Activated CD8-positive, alpha-beta memory T cell treated with anti-CD3 and anti-CD28 coated beads, Interleukin-2, amount 10 ng/mL, durations not matched to agents 7 days and 5 days (primary cell): ENCODE measurements at places on chromosomes 16 and 17.
A peak's percentile ranks its signal among the peaks of the same experiment; 100 is the strongest.

GRCh38 chr17:60678118-60678444, 430 bp downstream of the BCAS3 start:
- DNase-seq: no peak

DNA sequence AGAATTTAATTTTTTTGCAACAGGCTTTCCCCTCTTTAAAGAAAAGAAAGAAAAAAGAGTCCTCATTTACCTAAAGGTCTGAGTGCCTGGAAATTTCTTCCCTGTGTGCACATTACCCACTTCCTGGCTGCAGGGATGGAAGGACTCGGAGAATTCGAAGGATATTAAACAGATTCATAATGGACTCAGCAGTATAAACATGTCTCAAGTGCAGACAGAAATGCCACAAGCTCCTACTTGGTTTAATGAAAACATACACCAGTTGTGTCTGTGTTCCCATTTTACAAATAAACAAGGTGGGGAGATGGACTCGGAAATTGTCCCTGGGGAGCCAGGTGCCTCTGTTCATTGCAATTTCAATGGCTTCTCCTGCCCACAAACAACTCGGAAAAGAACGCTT, 47.2 kb downstream of the MEOX1 start:
- DNase-seq: no peak

GRCh38 chr16:57759541-57760356, 24.2 kb downstream of the KATNB1 start:
- no peak for DNase-seq

DNA sequence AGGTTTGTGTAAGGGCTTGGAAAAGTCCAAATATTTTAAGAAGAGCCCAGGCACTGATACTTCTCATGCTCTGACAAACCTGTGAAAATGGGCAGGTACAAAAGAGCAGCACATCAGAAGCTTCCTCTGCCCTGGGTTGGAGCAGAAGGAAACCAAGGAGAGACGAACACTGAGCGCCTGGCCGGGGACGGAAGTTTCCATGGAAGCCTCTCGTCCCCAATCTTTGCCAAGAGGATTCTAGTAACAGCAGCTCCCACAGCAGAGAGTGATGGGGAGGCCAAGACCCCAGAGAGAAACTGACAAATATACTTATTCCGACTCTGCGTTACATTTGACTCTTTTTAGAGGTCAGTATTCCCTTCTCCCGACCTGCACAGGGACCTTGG, 268.5 kb downstream of the C16orf95 start:
- DNase-seq: no peak

DNA sequence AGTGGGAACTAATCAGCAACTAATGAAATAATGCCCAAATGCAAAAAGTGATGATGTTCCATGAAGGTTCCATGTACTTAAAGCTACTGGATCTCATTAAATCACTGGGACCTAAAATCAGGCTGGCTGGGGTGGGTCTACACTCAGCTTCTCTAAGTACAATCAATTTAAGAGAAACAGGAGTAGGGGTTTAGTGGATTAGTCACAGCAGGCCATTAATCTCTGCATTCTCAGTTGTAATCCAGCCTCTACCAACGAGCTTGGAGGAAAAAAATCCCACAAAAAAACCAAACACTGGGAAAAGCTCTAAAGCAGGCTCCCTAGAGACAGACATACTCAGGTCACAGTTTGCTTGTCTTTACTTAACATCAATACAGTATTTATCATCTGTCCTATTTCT, 15.0 kb downstream of the CA10 start:
- no peak for DNase-seq

- no peak for DNase-seq
These were observed 6.0 kb downstream of the IL34 start for GRCh38 chr16:70652322-70652721.

GRCh38 chr17:36493956-36494355, 7.5 kb downstream of the ZNHIT3 start:
- no peak for DNase-seq

GRCh38 chr17:58263773-58264172, 17.0 kb downstream of the MPO start:
- peak; percentile 27 for DNase-seq

DNA sequence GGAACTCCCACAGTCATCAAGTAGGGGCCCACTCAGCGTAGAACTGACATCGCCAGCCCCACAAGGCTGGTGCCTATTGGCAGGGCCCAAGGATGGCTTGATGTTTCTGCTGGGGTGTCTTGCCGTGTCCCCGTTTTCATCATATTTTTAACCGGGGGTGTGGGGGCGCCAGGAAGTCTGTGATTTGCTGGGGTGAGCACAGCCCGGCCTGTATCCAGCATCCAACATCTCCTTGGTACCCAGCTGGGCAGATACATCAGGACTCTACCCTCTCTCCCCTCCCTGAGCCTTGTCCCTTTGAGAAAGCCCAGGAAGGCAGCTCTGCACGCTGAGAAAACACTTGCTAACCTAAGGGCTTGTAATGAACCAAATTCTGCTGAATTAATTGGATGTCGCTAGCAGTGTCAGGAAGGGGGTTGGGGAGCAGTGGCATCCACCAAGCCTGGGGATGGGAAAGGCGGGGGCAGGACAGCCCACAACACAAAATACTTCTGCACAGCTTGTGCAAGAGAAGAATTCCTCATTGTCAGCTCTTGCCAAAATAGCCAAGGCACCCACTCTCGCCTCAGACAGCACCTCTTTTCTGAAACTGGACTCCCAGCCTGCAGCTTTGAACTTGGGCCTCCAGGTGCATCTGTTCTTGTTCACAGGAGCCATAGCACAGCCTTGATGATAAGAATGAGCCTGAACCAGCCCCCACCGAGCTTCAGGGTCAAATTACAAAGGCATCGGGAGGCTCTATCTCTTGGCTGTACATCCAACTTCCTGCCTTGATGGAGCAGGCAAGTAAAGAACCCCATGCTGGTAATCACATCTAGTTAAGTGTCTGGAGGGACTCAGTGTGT, 63.7 kb upstream of the LYRM9 start:
- DNase-seq: no peak

DNA sequence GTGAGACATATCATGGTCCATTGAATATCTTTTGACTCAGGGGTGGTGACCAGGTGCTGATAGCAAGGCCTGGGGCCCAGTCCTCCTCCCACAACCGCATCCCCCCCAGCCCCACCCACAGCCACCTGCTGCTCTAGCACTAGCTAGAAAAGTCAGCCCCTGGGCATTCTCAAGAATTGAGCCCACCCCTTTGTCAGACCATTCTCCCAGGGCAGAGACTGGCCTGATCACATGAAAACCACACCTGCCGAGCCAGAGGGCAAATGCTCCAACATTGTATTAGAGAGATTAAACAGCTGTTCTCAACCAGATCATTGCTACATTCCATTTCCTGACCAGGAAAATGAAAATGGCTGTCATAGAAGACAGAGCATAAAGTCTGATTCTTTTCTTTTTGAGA, 62.4 kb downstream of the RAB11FIP4 start:
- no peak for DNase-seq

DNA sequence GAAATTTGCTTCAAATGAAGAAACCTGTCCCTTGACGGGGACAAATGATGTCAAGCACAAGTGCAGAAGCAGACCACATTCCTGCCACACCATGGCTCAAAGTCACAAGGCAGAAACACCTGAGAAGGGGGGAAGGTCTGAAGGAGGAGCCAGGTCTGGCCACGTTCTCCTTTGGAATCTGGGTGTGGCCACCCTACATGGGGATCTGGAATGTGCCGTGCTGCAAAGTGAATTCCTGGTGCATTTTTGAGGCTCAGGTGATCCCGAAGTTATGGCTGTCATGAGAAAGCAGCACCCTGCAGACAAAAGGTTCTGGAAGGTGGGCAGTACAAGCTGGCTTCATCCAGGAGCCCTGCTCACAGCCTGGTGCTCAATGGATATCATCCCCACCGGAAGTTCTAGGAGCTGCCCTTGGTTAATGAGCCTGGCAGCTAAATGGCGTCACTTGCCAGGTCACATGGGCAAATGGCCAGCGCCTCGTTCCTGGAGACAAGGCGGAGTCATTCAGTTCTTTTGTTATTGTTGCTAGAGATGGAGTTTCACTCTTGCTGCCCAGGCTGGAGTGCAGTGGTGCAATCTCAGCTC, 20.1 kb upstream of the ADCY9 start:
- no peak for DNase-seq

- peak; percentile 67 for DNase-seq
These were observed 15.1 kb downstream of the GSDMB start for GRCh38 chr17:39903158-39903884.

- DNase-seq: no peak
These were observed 92.7 kb downstream of the ABCC1 start for GRCh38 chr16:16042076-16042475.

DNA sequence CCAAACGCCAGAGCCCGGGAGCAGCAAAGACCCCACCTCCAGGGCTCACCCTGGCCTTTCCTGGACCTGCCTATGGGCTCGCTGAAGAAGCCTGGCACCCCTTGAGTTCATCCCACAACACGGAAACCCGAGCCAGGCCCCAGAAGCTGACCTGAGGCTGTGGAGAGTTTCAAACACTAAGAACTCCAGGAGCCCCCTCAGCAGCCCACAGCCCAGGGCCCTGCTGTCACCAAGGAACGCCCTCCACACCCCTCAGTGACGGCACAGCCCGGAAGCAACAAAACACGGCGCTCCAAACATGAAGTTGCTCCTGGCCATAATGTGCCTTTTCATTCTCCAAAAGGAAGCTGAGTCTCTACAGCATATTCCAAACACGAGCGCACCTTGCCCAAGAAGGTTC, 9.2 kb downstream of the SLC38A10 start:
- no peak for DNase-seq

DNA sequence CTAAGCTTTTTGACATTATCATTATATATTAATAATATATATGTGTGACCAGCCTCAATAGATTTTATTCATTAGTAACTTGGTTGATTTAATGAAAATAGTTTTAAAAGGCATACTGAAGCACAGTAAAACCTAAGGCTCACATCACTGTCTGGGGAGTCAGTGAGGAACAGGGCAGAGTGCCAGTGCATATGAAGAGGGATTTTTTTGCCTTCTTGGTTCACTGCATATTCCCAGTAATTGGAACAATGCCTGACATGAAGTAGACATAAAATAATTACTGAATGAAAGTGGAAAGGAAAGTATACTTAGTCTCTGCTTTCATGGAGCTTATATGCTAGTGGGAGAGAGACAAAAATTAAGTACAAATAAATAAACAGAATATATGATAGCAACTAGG, 81.1 kb downstream of the FTO start:
- DNase-seq: no peak

GRCh38 chr16:89523680-89524344, 15.6 kb downstream of the SPG7 start:
- DNase-seq: no peak

DNA sequence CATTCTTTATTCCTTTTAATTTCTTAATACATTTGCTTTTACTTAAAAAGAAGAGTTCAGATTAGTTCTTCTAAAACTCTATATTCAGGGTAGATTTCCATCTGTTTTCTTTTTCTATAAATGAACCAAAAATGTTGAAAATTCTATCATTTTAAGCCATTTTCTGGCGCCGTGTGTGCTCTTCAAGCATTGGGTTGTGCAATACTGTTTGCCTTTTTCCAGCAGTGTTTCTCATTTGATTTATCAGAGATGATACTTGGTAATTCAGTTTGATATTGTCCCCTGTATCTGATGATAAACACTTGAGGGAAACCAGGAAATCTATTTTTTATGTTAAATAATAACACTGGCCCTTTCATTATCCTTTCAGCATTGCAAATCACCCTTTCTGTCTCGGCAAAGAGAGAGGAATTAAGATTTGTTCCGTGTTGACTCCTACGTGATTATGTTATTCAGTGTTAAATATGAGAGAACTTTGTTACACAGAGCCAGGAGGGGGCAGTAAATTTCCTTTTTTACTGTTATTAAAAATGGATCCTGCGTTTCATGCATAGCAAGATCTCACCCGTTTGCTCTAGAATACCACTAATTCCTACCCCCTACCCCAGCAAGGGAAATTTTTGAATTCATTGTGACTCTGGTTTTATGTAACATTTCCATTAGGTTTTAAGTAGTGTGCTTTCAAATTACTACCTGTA, 606.9 kb upstream of the RBFOX1 start:
- DNase-seq: no peak

GRCh38 chr17:45948881-45949624, 50.0 kb upstream of the STH start:
- peak; percentile 75 for DNase-seq

GRCh38 chr17:57365420-57365819, 109.1 kb downstream of the MSI2 start:
- DNase-seq: no peak

GRCh38 chr17:41956522-41956921, 10.1 kb upstream of the CNP start:
- DNase-seq: no peak

- no peak for DNase-seq
These were observed 33.4 kb upstream of the IL34 start for GRCh38 chr16:70612931-70613330.
